ENCODE measurements at places on chromosomes 5 and 9. TPM values are rescaled to one million over a fixed set of nuclear protein-coding genes. Genes with fewer than 3 reads are reported as not detected.
A peak's percentile ranks its signal among the peaks of the same experiment; 100 is the strongest.

The CCDC171 gene
- 1.7 TPM for total RNA-seq

DNA sequence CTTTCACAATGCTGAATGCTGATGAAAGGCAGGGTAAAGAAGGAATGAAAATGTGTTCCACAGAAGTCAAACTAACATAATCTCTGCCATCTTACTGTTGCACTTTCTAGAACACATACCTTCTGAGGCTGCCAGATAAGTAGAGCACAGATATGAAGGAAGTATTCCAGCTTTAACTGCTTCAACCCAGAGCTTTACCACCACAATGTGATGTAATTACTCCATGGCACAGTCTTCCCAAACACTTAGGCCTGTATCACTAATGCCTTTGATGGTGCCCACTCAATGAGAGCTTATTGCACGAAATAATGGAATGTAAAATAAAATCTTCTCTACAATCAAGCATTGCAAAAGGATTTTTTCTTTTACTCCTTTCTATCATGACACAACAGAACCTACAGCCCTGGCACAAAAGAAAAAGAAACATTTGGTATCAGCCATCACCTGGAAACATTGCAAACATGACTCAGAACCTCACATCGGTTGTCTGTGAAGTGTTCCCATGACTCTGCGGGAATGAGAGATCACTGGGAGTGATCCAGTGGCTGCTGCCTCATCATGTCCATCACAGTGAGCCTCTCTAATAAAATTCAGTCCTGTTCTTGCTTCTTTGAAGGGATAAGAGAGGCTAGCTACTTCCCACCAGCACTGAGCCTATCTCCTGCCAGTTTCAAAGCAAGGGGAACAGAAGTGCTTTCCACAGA lies 385.8 kb downstream of the EFNA5 start:
- DNase-seq = no peak

- DNase-seq = no peak
These were observed 18.0 kb downstream of the DNLZ start for GRCh38 chr9:136345281-136346156.

DNA sequence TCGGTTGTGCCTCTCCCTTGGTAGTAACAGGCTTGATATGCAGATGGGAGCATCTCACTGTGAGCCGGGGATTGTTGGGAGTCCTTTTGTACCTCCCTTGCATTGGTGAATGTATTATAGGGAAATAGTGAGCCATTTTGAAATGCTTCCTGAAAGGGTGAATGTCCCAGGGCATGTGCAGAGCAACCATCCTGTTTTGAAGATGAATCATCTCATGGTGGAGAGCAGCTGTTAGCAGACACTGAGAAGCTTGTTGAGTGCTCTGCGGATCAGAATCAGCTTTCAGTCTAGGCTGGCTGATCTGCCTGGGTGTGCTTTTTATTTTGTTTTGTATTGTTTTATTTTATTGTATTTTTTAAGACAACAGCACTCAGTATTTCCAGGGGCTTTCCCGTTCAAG lies 29.7 kb downstream of the SLC36A1 start:
- no peak for DNase-seq

The PCDHGB3 gene
- total RNA-seq = not detected

GRCh38 chr5:130427222-130427955 lies 523.1 kb downstream of the CHSY3 start:
- DNase-seq = no peak

DNA sequence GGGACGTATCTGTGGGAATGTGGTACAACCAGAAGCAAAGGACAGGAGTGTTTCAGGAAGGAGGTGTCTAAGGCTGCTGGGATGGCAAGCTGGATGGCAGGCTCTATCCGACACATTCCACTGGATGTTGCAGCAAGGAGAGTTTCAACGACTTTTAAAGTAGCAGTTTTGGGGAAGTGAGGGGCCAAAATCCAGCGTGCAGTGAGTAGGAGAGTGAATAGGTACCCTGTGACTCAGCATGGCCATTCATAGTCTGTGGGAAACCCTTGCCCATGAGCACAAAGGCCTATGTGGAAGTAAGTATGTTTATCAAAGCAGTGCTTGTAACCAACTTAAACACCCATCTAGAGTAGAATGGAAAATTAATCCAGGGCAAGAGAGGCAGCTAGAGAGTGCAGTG lies 664.7 kb downstream of the ACTL7B start:
- DNase-seq = no peak

- no peak for DNase-seq
These were observed 121.5 kb downstream of the YTHDC2 start for GRCh38 chr5:113634957-113635356.

DNA sequence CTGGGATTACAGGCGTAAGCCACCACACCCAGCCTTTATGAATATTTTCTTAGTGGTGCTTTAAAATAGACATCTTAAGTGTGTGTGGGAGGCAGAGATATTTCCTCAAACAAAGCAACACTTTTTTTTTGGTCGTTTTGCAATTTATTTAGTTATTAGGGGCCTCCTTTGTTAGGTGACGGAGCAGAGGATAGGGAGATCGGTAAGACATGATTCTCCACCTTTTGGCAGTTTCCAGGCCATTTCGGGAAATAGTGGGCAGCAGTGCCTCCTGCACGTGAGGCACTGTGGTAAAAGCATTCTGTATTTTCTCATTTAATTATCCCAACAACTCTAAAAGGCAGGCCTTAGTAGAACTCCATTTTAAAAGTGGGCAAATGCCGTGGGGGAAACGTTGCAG lies 1.9 kb downstream of the OCLN start:
- DNase-seq = no peak

GRCh38 chr5:179420476-179420875 lies 75.2 kb upstream of the ADAMTS2 start:
- DNase-seq = no peak

GRCh38 chr5:133365738-133366137 lies 246.6 kb downstream of the FSTL4 start:
- DNase-seq = no peak

DNA sequence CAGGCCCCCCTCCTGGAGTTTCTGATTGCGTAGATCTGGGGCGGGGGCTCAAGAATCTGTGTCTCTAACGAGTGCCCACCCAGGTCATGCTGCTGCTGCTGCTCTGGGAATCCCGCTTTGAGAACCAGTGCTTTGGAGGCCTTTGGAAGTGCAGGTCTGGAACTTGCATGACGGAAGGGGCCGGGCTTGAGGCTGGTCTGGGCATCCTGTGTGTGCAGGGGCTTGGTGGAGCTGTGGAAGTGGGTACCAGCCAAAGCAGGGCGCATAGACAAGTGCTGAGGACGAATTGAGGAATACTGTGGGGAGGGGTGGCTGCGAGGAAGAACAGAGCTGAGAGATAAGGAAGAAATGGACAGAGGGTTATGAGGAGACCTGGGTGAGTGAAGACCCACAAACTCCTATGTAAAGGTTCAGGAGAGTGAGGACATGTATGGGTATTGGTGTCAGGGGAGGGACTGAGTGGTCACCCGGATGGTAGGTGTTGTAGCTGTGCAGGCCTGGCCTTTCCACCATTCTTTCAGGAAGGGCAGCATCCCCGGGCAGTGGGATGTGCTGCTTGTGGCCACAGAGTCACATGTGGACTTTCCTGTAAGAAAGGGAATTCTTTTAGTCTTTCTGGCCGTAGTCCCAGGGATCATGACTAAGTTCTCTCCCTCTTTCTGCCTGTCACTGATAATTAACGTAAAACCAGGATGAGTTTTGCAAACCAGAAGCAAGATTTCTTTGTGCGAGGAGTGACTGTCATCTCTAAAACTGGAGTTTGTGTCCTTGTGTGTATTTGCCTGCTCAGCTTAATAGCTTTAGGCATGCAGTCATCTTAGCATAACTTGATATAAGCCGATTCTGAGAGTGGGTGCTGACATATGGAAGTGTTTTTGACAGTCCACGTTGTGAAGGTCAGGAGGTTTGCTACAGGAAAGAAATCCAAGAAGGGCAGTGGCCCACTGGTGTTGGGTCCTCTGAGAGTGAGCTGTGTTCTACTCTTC lies 43.3 kb upstream of the TJP2 start:
- DNase-seq = no peak

DNA sequence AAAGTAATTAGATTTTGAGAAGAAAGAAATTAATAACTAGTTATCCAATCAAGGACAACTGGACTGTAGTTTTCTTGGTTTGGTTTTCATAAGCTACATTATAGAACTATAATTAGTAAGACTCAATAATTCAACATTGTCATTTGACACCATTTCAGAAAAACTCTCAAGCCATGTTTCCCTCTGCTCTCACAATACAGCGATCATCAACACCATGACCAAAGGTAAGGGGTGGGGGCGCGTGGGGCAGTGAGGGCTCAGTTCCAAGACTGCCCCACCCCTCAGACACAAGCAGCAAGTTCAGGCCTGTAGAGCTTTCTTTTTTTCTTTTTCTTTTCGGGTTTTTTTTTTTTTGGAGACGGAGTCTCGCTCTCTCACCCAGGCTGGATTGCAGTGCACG lies 6.4 kb downstream of the CMBL start:
- no peak for DNase-seq

DNA sequence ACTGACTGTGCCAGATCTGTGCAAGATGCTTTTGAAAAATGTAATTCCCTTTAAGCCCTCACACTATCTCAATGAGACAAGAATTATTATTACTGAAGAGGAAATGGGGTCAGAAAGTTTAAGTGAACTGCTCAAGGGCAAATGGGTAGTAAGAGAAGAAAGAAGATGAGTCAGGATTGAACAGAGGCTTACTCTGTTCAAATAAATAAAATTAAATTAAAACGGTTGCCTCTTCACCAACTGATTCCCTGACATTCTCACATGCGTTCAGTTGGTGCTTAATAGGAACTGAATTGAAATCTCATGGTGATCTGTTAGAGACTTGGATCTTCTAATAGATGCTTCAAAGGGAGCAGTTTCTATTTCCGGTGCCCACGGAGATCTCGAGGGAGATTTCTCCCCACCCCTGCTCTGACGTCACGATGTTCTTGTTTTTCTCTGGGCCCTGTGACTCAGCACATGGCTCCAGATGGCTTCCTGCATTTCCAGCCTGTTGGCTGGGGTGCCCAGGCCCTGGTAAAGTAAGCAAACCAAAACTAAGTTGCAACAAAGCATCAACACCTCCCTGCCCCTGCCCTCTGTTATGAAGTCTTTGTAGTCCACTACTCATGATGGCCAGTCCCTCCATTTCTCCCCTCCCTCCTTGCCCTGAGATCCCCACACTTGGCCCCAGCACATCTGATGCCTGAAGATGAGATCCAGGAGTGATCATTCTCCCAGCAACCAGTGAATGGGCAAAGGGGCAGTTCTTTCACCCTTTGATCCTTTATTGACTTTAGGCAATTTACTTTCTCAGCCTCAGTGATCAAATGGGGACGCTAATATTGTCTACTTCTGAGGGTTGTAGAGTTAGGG lies 106.1 kb upstream of the CPEB4 start:
- DNase-seq = peak; percentile 16

- DNase-seq = no peak
These were observed 39.5 kb downstream of the PDE8B start for GRCh38 chr5:77250021-77250420.

DNA sequence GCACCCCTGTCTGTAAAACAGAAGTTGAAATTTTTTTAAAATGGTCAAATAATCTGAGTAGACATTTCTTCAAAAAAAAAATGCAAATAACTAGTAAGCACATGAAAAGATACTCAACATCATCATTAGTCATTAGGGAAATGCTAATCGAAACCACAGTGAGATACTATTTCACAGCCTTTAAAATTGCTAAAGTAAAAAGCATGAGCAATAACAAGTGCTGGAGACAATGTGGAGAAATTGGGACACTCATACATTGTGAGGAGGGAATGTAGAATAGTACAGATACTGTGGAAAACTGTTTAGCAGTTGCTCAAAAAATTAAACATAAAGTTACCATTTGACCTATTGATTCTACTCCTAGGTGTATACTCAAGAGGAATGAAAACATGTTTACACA lies 58.4 kb upstream of the RUSC2 start:
- DNase-seq = no peak

- peak; percentile 44 for DNase-seq
These were observed 135.0 kb upstream of the IRX4 start for GRCh38 chr5:2017540-2018389.

GRCh38 chr5:77369566-77369965 lies 122.5 kb downstream of the WDR41 start:
- DNase-seq = no peak

- DNase-seq = no peak
These were observed 2.0 kb downstream of the FBXL17 start for GRCh38 chr5:108379722-108380530.

GRCh38 chr5:59773294-59773693 lies 120.2 kb downstream of the PDE4D start:
- no peak for DNase-seq
